SK-N-DZ (cell line): ENCODE measurements at places on chromosomes 1 and 21.

- no peak for DNase-seq
Measured at GRCh38 chr1:21447311-21447710, 7.4 kb downstream of the NBPF3 start.

DNA sequence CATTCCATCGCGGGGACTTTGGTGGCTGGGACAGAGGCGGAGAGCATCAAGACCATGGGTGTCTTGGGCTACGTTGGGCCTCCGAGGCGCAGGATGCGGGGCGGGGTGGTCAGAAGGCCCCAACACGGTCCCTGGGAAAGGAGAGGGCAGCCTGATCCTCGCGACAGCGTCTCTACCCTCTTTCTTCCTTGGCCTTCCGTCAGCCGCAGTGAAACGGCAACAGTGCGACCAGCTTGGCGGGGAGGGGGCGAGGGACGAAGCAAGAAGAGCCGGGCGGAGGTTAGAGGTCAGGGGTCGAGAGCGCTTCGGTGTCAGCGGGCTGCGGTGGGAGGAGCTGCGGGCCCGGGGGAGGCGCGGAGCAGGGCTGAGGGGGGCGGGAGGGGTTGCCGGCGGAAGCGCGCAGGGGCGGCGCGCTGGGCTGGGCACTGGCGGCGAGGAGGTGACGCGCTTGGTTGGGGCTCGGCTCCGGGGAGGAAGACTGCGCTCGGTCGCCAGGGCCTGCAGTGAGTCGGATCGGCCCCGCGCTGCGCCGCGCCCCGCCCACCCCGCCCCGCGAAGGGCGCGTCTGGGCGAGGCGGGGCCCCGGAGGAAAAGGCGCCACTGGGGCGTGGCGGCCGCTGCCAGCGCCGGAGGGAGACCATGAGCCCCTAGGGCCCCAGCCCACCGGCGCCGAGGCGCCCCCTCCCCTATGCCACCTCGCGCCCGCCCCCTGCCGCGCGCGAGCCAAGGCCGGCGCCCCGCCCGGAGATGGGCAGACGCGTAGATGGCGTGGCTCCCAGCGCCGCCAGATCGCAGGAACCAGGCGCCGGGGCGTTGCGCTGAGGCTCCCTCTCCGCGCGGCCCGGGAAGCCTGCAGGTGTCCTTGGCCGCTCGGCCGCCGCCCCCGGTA, at the start of gene KCNC4:
Gene KCNC4, plus strand, starts transcription at position 600 of the 889 bp plus-strand sequence. CDS start 1,186 bp downstream, outside the sequence.
- DNase-seq, result peak; percentile 71

- DNase-seq, result no peak
Measured at GRCh38 chr1:81377406-81377805, 423.3 kb upstream of the ADGRL2 start.

DNA sequence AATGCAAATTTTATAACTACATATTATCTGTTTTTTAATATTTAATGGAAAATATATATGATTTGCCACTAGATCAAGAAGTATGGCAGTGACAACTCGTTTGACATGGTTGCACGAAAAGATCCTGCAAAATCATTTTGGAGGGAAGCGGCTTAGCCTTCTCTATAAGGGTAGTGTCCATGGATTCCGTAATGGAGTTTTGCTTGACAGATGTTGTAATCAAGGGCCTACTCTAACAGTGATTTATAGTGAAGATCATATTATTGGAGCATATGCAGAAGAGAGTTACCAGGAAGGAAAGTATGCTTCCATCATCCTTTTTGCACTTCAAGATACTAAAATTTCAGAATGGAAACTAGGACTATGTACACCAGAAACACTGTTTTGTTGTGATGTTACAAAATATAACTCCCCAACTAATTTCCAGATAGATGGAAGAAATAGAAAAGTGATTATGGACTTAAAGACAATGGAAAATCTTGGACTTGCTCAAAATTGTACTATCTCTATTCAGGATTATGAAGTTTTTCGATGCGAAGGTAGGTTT, 556 bp downstream of the IFI44 start:
- DNase-seq, result no peak

DNA sequence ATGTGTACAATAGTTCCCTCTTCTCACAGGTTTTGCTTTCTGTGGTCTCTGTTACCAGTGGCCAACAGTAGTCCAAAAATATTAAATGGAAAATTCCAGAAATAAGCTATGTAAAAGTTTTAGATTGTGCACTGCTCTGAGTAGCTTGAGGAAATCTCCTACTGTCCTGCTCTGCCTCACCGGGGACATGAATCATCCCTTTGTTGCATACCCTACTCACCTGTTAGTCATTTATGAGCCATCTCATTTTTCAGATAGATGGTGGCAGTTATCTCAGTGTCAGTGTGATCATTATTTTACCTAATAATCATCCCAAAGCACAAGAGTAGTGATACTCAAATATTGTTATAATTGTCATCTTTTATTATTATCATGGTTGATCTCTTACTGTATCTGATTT, 688.1 kb downstream of the PLA2G4A start:
- no peak for DNase-seq

DNA sequence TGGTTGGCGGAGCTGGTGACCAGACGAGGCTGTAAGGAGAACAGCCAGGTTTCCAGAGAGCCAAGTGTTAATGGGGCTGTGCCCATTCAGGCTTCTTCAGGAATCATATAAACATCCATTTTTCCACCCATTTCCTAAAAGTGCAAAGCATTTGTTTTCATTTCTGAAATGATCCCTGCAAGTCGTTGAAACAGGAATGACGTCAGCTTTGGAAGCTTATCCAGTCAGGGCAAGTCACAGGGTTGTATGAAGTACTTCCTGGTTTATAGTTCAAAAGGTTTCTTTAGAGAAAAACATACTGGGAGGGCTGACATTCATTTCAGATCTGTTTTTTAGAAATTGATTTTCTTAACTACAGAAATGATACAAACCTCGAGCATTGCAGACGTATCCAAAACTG, 29.2 kb downstream of the IGSF5 start:
- DNase-seq, result no peak

DNA sequence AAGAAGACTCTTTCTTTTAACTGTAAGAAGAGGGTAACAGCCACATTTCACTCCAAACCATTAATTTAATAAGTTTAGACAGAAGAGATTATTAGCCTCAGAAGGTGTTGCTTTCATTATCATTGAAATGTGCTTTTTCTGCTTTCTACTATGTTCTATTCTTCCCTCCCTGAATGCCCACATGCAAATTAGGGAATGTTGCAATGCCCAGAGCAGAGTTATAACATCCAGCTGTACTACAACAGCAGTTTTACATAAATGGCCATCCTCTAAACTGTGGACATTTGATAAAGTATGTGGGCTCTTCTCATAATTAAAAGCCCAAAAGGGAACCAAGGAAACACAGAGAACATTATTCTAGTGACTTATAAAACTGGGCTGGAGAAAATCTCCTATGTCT, 82.2 kb upstream of the SOD1 start:
- DNase-seq, result no peak

DNA sequence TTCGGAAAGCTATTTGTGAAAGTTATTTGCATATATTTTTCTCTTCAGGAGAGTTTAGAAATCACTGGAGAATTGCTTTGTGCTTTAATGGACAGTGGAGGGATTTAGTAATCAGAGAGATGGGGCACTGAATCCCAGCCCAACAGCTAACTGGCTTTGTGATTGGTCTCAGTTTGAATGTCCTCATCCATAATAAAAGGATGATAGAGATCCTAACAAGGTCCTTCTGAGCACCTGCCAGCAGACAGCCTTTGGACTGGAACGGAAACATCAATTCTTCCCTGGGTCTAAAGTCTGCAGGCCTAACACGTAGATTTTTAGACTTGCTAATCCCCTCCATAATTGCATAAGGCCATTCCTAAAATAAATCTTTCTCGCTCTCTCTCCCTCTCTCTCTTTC, 112.0 kb upstream of the ADAMTS5 start:
- DNase-seq, result no peak

DNA sequence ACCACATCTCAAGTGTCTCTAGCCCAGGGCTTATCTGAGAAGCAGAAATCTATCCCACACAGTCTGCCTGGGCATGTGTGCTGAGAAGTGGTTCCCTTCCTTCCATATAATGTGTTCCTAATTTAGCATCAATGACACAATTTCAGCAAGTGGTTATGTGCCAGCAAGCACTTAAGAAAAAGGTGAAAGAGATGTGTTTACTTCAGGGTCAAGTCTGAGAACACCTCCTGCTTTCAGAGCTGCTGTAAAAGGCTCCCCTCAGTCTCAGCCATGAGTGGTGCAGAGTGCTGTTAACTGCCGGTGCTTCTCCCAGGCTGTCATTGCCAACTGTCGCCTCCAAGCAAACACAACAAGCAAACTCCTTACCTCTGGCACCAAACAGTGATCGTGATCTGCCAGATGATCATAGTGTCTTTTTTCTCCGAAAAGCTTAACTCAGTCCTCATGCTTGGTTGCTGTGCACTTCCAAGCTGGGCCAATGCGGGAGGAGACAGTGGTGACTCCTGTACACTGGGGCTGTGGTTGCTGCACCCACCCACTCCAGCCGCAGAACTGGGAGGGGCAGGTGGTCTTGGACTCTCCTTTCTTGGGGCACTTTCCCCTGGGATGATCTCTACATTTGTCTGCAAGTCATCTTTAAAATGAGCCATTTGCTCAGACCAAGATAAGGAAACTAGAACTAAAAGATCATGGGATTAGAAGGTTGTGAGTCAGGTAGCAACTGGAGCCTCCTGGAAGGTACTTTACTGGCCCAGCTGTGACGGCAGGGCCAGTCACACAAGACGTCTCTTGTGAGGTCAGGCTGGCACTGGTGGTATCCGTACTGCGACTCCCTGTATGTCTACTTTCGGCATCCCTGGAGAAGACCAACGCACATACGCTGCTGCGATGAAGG, 32.4 kb downstream of the ATP1A1 start:
- DNase-seq, result no peak

- DNase-seq, result no peak
Measured at GRCh38 chr1:197915260-197915861, 1.8 kb upstream of the LHX9 start.

- no peak for DNase-seq
Measured at GRCh38 chr1:56222914-56223540, 356.3 kb downstream of the PLPP3 start.

DNA sequence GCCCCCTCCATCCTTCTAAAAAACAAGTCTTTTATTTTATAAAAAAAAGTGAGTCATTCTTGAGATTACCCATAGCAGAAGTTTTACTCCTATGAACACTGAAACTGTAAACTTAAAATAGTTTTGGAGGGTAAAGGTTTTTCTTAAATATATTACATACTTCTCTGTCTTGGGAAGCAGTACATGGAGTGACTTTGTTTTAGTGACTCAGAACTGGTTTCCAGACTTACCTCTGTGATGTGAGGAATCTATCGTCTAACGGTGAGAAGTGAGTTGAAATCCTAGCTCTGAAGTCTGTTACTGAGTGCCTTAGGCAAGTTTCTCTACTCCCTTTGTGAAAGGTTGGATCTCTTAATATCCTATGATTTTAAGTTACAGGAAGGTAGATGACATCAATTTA, 176.3 kb upstream of the POU3F1 start:
- DNase-seq, result no peak

- no peak for DNase-seq
Measured at GRCh38 chr1:31632649-31633048, 12.0 kb downstream of the PEF1 start.

DNA sequence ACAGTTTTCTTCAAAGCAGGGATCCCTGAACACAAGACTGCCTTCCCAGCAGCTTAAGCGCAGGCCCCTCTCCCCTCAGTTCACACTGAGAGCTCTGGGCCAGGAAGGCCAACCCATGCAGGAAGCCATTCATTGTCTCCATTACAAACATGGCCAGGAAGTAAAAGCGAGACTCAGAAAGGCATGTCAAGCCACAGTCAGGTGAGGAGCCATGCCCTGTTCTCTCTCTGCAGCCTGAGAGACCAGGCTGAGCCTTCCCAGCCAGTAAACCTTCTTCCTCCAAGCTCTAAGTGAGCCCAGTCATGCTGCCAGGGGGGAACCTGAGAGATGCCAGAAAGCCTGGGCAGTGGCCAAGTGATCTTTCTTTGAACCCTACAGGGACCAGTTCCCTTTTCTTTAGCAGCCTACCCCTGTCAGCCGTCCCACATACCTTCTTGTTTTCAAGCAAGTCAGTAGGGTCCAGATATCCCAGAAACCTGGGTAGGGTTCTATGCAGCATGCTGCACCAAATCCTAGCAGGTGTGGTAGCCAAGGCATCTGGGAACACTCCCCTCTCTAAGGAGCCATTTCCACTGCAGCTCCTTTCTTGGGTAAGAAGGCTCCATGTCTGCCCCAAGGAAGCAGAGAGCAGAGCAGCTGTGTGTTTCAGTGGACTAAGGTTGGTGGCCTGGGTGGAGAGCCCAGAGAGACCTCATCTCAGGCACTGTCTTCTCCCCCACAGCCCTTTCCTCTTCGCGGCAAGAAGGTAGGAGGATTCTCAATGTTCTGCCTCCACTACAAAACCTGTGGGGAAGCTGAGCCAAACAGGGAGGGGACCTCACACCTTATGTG, 977 bp downstream of the TRAF3IP3 start:
- DNase-seq, result no peak

DNA sequence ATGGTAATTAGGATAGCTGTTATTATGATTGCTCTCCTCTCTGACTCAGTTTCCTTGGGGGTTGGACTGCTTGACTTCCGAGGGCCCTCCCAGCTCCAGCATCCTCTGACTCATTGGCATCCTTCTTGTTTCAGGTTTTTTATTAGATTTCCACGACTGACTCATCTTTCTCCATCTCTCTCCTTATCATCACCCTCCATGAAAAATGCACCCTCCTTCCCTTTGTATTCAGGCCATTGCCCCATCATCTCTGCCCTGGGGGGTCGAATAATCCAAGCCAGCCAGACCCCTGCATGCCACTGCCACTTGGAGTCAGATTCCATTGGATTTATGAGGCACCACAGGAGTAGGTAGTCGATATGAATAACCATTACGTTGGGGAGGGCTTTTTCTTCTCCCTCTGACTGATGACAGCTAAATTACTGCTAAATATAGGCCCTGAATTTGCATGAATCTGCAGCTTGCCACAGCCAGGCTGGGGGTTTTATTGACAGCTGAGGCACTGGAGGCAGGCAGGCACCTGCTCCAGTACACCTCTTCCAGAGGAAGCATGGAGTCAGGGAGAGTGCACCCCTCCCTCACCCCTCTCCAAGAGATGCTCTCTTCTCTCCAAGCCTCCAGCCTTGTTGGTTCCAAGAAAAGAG, 91.7 kb downstream of the C1orf94 start:
- no peak for DNase-seq

GRCh38 chr1:231971397-231972110, 345.0 kb downstream of the DISC1 start:
- DNase-seq, result no peak

DNA sequence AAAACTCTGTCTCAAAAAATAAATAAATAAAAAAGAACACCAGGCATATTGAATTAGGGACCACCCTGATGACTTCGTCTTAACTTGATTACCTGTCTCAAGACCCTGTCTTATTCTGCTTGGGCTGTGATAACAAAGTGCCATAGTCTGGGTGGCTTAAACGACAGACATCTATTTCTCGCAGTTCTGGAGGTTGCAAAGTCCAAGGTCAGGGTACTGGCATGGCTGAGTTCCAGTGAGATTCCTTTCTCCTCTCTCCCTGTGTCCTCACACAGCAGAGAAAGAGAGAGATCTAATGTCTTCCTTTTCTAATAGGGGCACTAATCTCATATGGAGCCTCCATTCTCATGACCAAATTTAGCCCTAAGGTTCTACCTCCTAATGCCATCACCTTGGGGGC, 145.6 kb downstream of the HUNK start:
- no peak for DNase-seq

- DNase-seq, result no peak
Measured at GRCh38 chr1:201282216-201282615, 1.1 kb upstream of the PKP1 start.
